ENCODE measurements at places on chromosomes 1 and 21. TPM values are rescaled to one million over a fixed set of nuclear protein-coding genes. Genes with fewer than 3 reads are reported as not detected.

JAM2 gene
- 6.0 TPM for total RNA-seq

SYT14 gene
- total RNA-seq = 0.18 TPM

UMODL1 gene
- total RNA-seq = not detected

RASSF5 gene
- total RNA-seq = 8.2 TPM

FABP3 gene
- 2,603 TPM for total RNA-seq

PDE4DIP gene
- total RNA-seq = 1,830 TPM

CAPN9 gene
- total RNA-seq = not detected

PTPN14 gene
- 58.0 TPM for total RNA-seq

HSF2BP gene
- total RNA-seq = not detected

SNX7 gene
- 2.8 TPM for total RNA-seq

CENPL gene
- total RNA-seq = 2.1 TPM

NUP133 gene
- total RNA-seq = 24.1 TPM

SUSD4 gene
- 0.15 TPM for total RNA-seq

IGFN1 gene
- 29.3 TPM for total RNA-seq

Measured in psoas muscle (tissue), 8 donors.